ENCODE measurements at places on chromosomes 1 and 21. TPM values are rescaled to one million over a fixed set of nuclear protein-coding genes. Genes with fewer than 3 reads are reported as not detected.

DNA sequence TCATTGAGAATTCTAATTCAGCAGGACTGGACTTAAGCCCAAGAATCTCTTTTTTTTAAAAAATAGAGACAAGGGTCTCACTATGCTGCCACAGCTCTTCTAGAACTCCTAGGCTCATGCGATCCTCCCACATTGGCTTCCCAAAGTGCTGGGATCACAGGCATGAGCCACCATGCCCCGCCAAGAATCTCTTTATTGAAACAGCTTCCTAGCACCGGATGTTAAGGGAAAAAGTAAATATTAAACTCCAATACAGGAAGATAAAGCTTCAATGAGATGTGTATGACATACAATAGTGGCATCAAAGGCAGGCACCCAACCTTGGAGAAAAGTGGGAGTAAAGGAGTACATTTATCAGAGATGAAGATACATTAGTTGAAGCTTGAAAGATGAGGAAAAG lies 25.5 kb downstream of the PUM1 start:
- no peak for DNase-seq

- no peak for DNase-seq
Observed at GRCh38 chr1:100614570-100614969, 76.6 kb downstream of the GPR88 start.

GRCh38 chr1:79150576-79150975 lies 144.0 kb upstream of the ADGRL4 start:
- DNase-seq, result no peak

- no peak for DNase-seq
Observed at GRCh38 chr1:38090796-38091195, 44.2 kb upstream of the POU3F1 start.

- DNase-seq, result no peak
Observed at GRCh38 chr1:25797939-25798338, 2.1 kb upstream of the SELENON start.

- no peak for DNase-seq
Observed at GRCh38 chr21:45511007-45511406, 31.2 kb downstream of the SLC19A1 start.

The SIM2 gene
- under 0.01 TPM for total RNA-seq

The KANK4 gene
- 3.8 TPM for total RNA-seq

The SLAMF8 gene
- not detected for total RNA-seq

The ADGRB2 gene
- 2.5 TPM for total RNA-seq

The SPRR1B gene
- 328 TPM for total RNA-seq

The FCRLB gene
- total RNA-seq, result 0.67 TPM

The ZMYND12 gene
- not detected for total RNA-seq

Data from mammary epithelial cell (primary cell).